ENCODE measurements at places on chromosomes 16 and 17.

DNA sequence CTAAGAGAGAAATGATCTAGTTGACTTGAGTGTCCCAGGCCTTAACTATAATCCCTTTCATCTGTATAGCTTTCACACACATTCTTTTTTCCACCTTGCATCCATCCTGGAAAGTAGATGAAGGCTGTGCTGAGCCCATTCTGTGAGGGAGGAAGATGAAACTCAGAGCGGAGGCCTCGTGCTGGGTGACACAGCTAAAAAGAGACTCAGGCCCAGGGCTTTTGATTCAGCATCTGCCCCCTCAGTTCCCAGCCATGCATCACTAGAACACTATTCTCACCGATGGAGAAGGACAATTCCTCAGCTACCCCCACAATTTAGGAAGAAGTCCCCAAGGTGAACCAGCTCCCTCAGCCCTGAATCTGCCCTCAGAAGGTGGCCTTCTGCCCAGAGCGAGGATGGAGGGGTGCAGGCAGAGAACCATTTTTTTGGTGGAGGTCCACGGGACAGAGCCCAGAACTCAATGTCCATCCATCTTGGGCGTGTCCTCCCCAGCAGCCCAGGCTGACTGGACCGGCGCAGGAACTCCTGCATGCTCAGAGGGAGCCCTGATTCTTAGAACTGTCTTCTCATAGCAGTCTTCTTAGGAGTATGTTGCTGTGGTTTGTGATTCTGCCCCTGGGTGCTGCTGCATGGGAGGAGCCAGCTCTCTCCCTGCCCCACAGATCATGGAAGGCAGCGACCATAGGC, 5.8 kb upstream of the MYCBPAP start:
- no peak for DNase-seq

DNA sequence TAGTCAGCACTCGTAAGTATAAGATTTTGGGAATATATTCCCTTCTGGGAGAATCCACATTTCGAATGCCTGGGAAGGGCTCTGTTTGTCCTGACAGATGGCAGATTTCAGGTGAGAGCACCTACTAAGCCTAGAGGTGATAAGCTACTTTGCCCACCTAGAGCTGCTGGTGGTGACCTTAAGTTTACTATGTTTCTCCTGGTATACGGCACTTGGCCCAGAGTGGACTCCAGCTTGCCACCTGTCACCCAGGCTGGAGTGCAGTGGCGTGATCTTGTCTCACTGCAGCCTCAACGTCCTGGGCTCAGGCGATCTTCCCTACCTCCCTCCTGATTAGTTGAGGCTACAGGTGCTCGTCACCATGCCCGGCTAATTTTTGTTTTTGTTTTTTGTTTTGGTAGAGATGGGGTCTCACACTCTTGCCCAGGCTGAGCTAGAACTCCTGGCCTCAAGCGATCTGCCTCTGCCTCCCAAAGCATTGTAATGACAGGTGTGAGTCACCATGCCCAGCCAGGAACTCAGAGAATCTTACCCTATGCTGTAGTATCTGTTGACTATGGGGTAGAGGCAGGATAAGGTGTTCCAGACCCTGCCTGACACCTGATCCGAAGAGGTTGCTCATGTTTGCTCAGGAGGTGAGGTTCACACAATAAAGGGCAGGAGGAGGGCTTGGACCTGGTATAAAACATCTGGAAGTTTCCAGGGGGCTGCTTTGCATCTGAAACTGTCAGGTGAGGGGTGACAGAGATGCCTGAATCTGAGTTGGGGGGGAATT, at the start of gene ZG16:
TSS of gene ZG16 (plus strand) at position 681 of the 775 bp plus-strand sequence. CDS start 1,011 bp downstream, outside the sequence.
- no peak for DNase-seq

- DNase-seq, result no peak
Measured at GRCh38 chr17:40471846-40472732, 28.8 kb downstream of the IGFBP4 start.

DNA sequence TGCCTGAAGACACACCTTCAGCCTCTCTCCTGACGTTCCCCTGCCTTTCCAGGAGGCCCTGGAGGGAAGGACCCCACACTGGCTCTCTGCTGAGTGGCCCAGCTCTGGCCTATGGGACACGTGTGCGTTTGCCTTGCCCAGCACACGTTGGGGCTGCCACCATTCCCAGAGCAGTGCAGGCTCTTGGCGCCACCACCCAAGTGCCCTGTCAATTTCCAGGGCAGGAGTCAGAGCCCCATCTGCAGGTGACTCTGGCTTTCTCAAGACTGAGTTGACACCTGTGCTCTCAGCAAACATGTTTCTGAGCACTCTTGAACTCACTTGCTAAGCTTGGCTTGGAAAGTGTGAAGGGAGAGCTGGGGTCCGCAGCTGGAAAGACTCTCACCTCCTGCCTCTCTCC, 4.7 kb upstream of the IRF8 start:
- no peak for DNase-seq

DNA sequence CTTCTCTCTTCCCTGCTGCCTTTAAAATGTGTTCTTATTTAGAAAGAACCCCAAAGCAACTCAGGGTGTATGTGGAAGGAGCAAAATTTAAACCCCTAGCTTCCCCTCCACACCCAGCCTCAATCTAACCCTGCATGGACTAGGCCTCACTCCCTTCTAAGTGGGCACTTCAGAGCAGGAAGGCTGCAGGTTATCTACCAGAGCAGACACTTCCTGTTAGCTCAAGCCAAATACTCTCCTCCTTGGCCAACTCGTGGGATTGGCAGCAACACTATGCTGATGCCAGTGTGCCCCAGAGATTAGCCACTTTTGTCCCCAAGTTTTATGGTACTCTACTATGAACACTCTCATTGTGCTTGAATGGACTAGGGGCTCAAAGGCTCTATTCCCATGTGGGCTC, 35.6 kb downstream of the CCDC42 start:
- no peak for DNase-seq

GRCh38 chr17:30443721-30444120, 33.5 kb upstream of the GOSR1 start:
- DNase-seq, result no peak

GRCh38 chr17:10186771-10187410, 11.5 kb downstream of the GAS7 start:
- no peak for DNase-seq

DNA sequence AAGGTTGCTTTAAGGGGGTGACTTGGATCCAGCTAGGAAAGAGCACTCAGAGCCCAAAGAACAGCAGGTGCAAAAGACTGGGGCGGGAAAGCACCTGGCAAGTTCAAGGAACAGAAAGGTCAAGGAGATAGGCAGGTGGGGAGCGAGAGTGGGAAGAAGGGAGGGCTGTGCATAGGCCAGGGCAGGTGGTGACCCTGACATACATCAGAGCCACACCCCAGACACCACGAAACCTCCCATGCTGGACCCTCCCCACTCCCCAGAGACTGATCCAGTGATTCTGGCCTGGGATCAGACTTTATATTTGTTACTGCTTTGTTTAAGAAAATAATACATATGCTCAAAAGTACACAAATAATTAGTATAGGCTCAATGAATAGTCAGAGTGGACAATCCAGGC, 48.5 kb upstream of the RBFOX3 start:
- no peak for DNase-seq

DNA sequence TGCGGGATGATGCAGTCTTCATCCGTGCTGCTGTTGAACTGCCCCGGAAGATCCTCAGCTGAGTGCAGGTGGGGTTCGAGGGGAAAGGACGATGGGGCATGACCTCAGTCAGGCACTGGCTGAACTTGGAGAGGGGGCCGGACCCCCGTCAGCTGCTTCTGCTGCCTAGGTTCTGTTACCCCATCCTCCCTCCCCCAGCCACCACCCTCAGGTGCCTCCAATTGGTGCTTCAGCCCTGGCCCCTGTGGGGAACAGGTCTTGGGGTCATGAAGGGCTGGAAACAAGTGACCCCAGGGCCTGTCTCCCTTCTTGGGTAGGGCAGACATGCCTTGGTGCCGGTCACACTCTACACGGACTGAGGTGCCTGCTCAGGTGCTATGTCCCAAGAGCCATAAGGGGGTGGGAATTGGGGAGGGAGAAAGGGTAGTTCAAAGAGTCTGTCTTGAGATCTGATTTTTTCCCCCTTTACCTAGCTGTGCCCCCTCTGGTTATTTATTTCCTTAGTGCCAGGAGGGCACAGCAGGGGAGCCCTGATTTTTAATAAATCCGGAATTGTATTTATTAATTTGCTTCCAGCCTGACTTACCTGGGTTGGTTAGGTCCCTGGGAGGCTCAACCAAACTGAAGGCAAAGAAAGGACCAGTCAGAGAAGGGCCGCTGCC, 5.8 kb downstream of the TRAF4 start:
- DNase-seq, result no peak

DNA sequence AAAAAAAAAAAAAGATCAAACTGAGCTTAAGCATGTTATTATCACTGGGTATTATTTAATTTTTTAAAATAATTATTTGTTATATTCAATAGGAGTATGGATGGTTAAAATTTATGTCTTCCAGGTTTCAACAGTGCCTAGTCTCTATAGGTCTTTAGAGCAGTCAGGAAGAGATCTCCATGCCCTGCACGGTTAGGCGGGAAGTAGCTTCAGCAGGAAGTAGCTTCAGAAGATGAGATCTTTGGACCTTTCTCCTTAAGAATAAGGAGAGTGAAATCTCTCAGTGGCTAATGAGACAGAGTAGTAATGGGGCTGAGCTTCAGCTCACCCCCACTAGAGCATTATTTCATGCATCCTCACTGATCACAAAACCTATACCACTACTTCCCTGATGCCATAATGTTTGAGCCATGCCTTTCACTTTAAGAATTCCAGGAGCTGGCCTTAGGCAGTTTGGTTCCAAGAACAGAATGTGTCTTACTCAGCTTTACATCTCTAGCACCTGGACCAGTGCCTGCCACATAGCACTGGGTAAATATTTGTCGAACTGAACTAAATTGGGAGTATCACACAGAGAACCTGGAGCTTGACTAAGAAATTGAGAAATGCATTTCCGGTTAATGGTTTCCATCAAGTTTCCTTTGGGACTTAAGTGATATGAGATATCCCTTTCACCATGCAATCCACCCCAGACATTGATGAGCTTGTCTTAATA, 43.5 kb downstream of the SCPEP1 start:
- no peak for DNase-seq

- DNase-seq, result no peak
Measured at GRCh38 chr17:81021531-81022343, 13.2 kb upstream of the BAIAP2 start.

- DNase-seq, result no peak
Measured at GRCh38 chr17:57724026-57724728, 20.9 kb downstream of the CCDC182 start.

DNA sequence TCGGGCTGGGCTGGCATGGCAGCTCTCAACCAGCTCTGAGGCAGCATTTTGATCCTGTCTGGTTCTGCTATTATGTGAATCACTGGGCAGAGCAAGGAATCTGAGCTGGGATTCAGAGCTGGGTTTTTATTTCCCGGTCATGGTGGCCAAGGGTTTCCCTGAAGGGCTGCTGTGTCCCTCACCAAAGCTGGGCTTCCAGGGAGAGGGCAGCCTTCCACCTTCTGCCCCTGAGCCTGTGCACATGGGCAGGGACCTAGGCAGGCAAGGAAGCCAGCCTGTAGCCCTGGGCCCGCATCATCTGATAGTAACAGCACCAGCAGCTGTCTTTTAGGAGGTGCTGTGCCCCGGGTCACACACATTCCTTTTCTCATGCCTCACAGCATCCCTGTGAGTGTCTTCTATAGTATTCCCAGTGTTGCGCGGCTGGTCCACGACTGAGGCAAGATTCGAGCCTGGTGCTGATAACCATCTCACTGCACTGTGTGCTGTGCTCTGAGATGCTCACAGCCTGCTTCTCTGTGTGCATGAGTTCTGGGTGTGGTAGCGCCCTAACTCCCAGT, 85.3 kb upstream of the PLCG2 start:
- DNase-seq, result no peak

DNA sequence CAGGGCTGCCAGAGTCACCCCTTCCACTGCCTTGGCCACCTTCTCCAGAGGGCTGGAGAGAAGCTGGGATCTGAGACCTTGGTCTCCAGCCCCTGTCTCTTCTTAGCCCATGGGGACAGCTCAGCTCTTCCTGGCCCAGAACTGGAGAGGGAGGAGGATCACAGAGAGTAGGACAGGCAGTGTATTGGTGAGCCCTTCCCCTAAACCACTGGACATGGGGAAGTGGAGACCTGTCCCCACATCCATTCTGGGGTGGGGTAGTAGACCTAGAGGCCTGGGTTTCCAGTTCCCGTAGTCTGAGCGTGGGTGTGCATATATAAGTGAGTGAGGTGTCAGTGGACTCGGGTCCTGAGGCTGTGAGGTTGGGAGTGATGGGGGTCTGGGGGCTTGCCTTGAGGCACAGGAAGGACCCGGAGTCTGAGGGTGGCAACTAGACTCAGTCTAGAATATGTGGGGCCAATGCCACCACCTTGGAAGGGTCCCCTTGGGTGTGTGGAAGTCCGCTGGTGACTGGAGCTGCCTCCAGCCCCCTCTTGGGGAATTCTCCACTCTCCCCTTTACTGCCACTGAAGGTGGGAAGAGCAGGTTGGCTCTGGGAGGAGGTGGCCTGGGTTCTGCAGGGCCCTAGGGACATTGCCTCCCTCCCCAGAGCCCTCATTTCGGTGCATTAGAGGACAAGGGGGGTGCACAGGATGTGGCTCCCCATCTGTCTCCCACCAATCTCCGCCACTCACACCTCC, 19.9 kb downstream of the GJD3 start:
- no peak for DNase-seq

DNA sequence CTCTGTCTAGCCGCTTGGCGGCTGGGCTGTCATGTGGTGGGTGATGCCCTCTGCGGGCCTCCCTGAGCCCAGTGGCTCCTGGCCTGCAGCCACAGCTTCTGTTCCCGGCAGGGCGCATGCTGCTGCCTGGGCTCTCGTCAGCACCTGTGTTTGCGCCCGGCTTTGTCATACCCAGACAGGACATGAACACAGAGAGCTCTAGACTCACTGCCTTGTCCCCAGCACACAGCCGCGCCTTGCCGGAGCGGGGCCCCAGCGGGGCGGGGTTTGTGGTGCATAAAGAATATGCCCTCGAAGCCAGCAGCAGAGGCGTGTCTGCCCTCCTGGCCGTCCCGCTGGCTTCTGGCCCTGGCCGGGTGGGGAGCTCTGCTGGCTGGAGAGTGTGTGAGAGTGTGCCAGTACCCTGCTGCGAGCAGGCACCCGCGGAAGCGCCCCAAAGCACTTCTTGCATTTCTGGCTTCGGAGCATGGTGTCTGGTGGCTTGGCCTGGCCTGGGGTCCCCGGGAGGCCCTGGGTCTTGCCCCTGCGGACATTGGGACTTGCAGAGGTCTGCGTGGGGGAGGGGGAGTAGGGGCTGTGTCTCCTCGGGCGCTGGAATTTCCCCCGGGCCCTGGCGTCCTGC, 14.4 kb downstream of the ASPSCR1 start:
- DNase-seq, result peak; percentile 51

- no peak for DNase-seq
Measured at GRCh38 chr17:54793271-54793670, 107.4 kb upstream of the TOM1L1 start.

- DNase-seq, result no peak
Measured at GRCh38 chr16:73418691-73419090, 370.8 kb upstream of the ZFHX3 start.

DNA sequence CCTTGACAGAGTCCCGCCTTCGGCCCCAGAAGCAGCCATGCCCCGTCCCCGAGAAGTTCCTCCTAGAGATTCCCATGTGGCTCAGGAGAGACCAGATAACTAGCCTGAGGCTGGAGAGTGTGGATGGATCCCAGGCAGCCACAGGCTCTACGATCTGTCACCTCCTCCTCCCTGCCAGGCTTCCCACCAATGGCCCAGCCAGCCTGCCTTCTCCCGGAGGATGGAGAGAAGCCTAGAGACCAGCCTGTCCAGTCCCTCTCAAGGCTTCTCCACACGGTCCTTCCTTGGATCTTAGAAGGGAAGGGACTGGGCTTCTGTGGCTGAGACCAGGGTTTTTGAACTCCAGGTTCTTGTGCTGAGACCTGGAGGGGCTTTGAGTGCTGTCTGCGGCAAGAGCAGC, 1.6 kb upstream of the SMTNL2 start:
- no peak for DNase-seq

Data from posterior cingulate gyrus (tissue), 11 donors.